ENCODE measurements at places on chromosomes 1 and 21. TPM values are rescaled to one million over a fixed set of nuclear protein-coding genes. Genes with fewer than 3 reads are reported as not detected.

Gene FAM177B
- total RNA-seq = not detected

Gene TEKT2
- total RNA-seq = not detected

Gene TTF2
- 26.7 TPM for total RNA-seq

Gene SIM2
- 11.7 TPM for total RNA-seq

Gene MROH9
- total RNA-seq = not detected

Gene TFF2
- 0.47 TPM for total RNA-seq

Gene CR1L
- not detected for total RNA-seq

Gene FNDC10
- 5.2 TPM for total RNA-seq

Gene ANGPTL7
- total RNA-seq = not detected

Gene KCNJ15
- 0.07 TPM for total RNA-seq

Gene PGBD5
- 0.63 TPM for total RNA-seq
